Activated CD4-positive, alpha-beta T cell treated with anti-CD3 and anti-CD28 coated beads for 1 hour (primary cell): ENCODE measurements at places on chromosomes 5 and 9.

- DNase-seq = no peak
These were observed 187.9 kb downstream of the PALM2AKAP2 start for GRCh38 chr9:109967651-109968642.

DNA sequence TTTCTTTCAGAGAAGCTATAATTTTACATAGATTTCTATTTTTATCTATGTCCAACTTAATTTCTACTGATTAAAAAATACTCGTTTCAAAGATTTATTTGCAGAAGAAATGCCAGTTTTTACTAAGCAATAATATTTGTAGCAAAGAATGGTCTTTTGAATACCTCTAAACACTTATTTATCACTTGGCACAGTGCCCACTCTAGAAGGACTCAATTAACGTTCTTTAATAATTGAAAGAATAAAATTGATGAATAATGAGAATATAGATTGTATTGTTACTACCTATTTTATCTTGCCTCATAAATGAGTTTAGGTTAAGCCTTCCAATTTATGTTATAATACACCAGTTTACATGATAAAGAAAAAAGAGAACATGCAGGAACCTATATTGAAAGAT lies 889.7 kb upstream of the CDH9 start:
- no peak for DNase-seq

DNA sequence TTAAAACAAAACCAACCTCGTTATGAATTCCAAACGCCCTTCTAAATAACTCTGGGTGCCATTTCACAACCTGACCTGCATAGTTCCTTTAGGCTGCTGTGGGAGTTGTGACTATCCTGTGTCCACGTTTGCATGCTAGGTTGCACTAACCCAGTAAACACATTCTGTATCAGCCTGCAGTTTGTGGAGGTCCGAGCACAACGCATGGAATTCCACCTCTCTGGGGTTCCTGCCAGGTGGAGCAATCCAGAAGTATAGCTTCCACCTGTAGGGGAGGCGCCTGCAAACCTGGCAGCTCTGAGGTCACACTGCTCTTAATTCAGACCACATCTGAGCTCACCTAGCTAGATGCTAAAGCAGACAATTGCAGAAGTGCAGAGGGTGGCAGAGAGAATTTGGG lies 57.2 kb downstream of the MARCHF3 start:
- no peak for DNase-seq

GRCh38 chr5:111364992-111365391 lies 140.8 kb downstream of the CAMK4 start:
- no peak for DNase-seq

DNA sequence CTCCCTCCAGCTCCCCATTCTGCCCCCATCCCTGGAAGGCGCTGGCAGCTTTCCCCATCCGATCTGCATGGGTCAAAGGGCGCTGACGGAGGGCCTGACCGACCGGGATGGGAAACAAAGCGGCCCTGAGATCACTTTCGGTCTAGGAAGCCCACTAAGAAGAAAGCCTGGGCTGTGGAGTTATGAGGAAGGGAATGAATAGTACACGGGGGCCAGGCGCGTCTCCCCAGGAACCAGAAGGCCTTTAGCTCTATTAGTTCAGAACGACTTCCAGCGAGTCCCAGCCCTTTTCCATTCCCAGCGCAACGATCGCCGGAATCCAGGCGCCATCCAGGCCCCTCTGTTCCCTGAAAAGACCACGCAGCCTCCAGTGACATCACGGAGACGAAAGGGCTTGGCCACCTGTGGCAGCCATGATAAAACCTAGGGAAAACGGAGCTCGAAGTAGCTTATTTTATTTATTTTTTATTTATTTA lies 70.1 kb upstream of the CCDC180 start:
- DNase-seq = no peak

- DNase-seq = no peak
These were observed 200.2 kb downstream of the SEMA6A start for GRCh38 chr5:116374434-116374852.

GRCh38 chr9:135601988-135602387 lies 37.4 kb downstream of the GLT6D1 start:
- DNase-seq = no peak

GRCh38 chr5:10831419-10831818 lies 70.4 kb upstream of the DAP start:
- no peak for DNase-seq

DNA sequence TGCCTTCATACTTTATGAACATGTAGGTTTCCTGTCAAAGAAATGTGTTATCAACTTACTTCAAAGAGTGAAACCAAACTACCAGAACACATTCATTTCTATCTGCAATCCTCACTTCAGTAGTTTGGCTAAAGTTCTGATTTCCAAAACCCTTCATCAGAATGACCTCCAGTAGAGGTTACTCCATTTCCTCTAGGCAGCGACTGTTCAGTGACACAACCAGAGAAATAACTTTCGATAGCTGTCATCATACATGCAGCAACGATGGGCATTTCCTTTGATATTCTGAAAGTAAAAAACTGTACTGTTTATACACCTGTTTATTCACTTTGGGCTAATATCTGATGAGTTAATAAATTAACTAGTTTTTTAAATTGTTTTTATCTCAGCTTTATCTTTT lies 532.5 kb upstream of the IZUMO3 start:
- DNase-seq = no peak

GRCh38 chr9:120935383-120935857 lies 8.8 kb upstream of the TRAF1 start:
- DNase-seq = no peak

DNA sequence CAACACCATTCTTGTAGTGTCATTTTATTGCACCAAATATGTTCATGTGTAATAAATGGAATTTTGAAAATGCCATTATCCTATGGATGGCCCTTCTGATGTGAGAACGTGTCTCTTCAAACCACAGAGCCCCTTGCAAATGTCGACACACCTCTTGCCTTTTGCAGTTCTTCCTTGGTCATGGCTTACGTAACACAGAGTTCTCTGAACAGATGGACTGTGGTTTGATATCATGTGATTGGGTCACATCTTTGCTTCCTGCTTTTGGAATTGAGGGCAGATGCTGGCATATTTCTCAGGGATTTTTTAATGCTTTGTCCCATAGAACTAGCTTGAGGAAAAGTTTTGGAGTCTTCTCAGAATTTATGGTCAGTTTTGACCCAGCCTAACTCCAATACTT lies 4.6 kb downstream of the TGFBR1 start:
- no peak for DNase-seq

DNA sequence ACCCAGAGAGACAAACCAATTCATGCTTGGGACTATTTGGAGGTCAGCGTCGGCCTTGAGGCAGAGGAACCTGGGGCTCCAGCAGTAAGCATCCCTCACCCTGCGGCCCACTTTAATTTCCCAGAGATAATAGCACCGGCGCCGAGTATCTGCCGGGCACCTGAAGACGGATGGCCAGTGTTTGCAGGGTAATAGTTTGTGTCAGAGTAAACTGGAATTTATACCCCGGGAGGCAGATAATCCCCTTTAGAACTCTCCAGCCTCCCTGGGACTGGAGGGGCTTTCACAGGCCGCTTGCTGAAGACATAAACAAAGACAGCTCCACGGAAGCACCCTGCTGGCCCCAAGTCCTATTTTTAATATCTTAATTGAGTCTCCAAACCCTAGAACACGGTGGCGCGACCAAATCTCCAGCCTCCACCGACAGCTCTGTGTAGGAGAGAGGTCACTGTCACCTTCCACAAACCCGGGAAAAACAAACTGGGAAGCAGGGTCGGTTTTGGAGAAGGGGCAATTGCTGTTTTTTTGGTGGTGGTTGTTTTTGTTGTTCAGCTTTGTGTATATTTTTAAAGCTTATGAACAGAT lies 17.4 kb upstream of the FCN1 start:
- DNase-seq = no peak

- DNase-seq = no peak
These were observed 228.7 kb upstream of the NR4A3 start for GRCh38 chr9:99592834-99593574.

DNA sequence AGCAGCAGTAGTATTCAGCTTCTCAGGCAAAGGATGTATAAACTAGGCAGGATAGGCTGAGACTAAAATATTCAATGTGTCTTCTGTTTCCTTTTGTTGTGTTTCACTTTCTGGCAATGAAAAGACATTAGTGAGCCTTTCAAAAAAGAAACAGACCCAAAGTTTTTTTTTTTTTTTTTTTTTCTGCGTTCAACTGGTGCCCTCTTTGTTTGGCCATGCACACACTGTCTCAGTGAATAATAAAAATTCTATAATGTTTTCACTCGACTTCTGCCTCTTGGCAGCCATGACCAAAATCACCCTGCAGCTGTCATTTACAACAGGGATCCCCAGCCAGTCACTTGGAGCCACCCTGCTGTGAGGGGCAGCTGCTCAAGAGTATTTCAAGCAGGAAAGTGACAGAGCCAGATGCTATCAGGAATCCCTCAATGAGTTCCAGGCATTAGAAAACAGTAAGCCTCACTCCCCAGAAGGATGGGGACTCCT lies 44.0 kb upstream of the MAN2A1 start:
- no peak for DNase-seq

DNA sequence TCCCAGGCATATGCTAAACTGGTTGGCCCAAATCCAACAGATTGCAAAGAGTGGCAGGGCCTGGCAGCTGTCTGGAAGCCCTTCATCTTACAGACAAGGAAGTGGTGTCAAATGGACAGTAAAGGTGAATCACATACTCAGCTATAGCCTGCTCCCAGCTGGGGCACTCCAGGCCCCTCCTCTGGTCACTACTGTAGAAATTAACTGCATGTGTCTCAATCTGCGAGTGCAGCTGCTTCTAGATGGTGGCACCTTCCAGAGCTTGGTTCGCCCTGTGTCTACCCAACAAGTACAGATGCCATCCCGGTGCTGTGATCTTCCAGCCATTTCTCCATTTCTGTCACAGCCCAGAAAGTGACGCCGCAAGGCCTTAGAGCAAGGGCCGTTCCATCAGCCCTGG lies 50.2 kb downstream of the OTULIN start:
- DNase-seq = no peak

DNA sequence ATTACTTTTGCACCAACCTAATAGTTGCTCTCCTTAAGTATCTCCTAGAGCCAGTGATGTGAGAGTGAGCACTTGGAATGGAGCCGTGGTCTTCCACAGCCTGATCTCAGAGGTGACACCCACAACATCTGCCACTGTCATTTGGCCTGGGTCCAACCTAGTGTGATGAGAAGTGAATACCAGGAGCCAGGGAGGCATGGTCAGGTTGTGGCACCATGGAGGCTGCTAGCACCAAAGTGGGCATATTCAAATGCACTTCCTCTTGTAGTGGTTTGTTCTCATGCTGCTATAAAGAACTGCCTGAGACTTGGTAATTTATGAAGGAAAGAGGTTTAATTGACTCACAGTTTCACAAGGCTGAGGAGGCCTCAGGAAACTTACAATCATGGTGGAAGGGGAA lies 22.6 kb upstream of the CEP72 start:
- no peak for DNase-seq

- DNase-seq = no peak
These were observed 167.9 kb upstream of the ACTBL2 start for GRCh38 chr5:57650360-57651069.

- no peak for DNase-seq
These were observed 232.5 kb downstream of the ARHGAP26 start for GRCh38 chr5:143002459-143003327.

DNA sequence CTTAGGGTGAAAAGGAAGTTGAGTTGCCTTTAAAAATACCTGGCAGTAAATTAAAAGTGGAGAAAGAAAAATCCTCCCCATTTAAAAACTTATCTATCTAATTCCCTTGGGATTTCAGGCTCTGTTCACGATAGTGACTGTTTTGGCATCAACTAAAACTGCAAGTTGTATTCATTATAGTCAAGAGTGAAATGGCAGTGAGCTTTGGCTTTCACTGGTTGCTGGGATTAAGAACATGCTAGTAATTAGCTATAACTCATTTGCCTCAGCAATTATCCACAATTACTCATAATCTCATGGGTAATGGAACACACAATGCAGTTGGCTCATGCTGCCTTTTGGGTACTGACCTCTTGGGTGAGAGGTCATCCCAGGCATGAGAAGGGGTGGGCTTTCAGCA lies 250.1 kb downstream of the GAS1 start:
- DNase-seq = no peak

GRCh38 chr9:134099123-134099761 lies 31.4 kb upstream of the BRD3 start:
- peak; percentile 26 for DNase-seq

DNA sequence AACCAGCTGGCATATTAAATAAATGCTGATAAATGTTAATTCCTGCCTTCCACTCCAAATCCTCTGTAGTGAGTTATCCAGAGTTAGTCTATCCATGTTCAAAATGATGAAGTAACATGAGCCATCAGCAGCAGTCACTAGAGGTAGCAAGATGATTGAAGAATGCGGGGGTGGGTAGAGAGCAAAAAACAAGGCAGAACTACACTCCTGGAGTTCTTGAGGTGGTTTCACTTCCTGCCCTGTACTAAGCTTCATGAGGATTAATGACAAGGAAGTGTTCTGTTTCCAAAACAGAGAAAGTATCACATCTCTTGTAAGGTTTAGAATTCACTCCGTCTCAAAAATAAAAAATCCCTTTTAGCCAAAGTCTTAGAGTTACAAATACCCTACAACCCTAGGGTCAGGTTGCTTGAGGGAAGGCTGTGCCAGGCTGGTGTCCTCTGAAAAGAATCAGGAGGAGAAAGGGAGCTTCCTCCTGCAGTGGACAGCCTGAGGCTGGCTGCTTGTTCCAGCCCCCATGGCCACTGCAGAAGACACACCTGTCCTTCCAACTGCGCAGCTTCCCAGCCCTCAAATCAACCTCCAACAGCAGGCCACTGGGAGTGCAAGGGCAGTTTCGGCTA lies 180.2 kb downstream of the DENND1A start:
- no peak for DNase-seq

DNA sequence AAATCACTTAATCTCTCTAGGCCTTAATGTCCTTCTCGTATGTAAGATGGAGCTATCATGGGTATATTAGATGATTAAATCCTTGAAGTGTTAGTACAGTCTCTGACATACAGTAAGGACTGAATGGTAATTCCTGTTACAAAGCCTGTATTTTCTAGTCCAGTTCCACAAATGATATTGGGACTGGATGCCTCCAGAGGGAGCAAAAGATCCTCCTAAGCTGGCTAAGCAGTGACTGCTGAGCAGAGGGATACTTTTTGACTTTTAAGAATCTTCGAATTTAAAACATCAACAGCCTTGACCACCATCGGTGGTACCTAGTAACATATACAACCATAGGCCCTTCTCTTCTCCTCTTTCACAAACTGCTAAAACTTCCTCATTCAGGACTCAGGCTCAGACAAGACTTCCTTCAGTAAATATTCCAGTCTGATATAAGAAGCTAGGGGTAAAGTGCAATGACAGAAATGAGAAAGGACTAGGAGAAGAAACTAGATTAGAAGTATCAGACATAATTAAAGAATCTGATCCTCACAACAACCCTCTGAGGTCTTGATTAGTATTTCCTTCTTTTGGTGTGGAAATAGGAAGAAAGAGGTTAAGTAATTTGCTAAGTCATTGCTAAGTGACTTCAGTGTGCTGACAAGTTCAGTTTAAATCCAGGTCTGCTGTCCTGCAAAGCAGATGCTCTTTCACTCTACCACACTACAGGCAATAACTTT lies 13.9 kb downstream of the PTAR1 start:
- no peak for DNase-seq

- DNase-seq = no peak
These were observed 2.7 kb downstream of the RPL37 start for GRCh38 chr5:40832345-40832744.
